HTR-8/SVneo (cell line): ENCODE measurements at places on chromosomes 7 and 10.

DNA sequence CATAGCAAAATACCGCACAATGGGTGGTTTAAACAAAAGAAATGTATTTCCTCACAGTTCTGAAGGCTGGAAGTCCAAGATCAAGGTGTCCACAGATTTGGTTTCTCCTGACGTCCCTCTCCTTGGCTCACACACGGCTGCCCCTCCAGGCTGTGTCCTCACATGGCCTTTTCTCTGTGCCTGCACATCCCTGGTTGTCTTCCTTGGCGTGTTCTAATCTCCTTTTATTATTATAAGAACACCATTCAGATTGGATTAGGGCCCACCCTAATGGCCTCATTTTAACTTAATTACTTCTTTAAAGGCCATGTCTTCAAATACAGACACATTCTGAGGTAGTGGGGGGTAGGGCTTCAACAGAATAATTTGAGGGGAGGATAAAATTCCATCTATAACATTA, 87.9 kb downstream of the FZD1 start:
- no peak for DNase-seq

GRCh38 chr7:144668503-144668902, 167.3 kb downstream of the TPK1 start:
- no peak for DNase-seq

GRCh38 chr10:3186368-3186767, 13.8 kb upstream of the PITRM1 start:
- no peak for DNase-seq

- DNase-seq, result no peak
Measured at GRCh38 chr10:86199041-86199440, 167.6 kb downstream of the GRID1 start.

GRCh38 chr7:102892631-102893278, 20.0 kb upstream of the LRRC17 start:
- DNase-seq, result no peak

GRCh38 chr10:69629897-69630650, at the start of gene FAM241B:
TSS of gene FAM241B (plus strand) at chr10:69630247. CDS start at chr10:69631744, 1,497 bp downstream.
- DNase-seq, result peak; percentile 73
